NCI-H1436 treated with DMSO at 0.1 percent for 48 hours (cell line): ENCODE measurements at places on chromosomes 7 and 10.

- DNase-seq = no peak
Measured at GRCh38 chr10:23534326-23534725, 95.5 kb downstream of the OTUD1 start.

- DNase-seq = no peak
Measured at GRCh38 chr7:43650457-43651052, 67.6 kb downstream of the STK17A start.

DNA sequence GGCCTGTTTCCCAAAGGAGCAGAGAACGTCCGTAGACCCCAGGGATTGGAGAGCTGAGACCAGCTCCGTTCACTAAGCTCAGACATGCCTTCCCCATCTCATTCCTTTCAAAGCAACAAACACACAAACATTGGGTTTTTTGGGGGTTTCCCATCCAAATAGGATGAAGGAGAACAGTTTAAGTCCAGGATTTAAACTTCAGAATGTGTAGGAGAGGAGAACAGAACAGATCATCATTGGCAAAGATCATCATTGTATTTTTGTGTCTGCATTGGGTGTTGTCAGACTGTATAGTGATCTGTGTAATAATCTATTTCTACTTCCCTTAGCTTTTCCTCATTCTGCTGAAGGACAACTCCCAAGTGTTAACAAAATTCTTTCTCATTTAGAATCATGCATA lies 177.9 kb downstream of the FANK1 start:
- no peak for DNase-seq

GRCh38 chr10:48924988-48925387 lies 14.7 kb downstream of the LRRC18 start:
- DNase-seq = no peak

DNA sequence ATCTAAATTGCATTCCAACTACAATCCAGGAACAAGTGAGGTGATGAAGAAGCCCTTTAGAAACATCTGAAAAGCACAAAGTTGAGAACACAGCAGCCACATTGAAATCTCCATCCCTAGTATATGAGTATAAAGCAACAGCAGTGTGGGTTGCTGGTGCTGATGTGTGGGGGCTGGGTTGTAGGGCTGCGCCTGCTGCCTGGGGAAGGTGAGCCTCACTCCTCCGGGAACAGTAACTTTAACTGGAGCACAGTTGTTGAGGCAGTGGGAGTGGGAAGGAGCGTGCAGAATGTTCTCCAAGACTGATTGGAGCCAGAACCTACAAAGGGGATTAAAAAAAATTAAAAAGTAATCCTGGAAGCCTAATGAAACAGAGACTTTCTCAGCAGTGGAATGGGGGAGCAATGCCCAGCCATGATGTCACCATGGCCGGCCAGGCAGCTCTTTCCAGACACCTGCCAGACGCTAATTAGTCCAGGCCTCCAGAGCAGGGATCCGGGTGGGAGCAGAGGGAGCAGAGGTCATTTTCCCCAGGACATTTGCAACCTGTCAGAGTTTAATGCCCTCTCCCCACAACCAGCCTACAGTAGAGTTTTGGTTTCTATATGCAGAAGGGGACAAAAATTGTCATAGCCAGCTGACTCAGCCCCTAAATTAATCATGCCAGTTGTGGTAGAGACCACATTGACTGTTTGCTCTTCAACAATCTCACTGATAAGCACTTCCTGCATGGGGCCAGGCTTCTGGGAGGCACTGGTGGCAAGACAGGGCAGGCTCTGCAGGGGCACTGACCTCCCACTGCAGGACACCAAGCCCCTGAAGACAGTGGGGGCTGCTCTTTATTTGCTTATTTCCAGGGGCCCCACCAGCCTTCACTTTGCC lies 133.0 kb upstream of the ZNF32 start:
- no peak for DNase-seq

GRCh38 chr7:112550468-112551060 lies 69.8 kb downstream of the LSMEM1 start:
- DNase-seq = no peak

DNA sequence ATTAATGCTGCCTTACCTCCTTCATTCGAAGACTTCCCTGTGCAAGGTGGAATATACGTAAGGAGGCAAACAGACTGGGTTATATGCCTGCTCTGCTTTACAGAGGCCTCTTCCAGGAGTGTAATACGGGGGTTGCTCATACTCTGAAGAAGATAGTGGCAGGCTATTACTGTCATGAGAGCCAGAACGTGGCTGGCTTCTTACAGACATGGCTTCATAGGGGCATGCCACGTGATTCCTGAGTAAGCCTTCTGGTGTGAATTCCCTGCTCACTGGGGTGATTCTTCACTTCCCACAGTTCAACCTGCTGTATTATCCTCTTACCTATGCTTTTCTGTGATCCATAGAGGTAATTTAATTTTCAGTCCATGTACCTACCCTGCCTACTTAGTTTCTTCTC lies 141.8 kb downstream of the ST7 start:
- no peak for DNase-seq
